ENCODE measurements at places on chromosomes 2 and 18.

- DNase-seq, result no peak
These were observed at the start of gene INHBB for GRCh38 chr2:120346026-120346666. INHBB (plus strand) TSS chr2:120346136; CDS start chr2:120346189, 53 bp downstream.

DNA sequence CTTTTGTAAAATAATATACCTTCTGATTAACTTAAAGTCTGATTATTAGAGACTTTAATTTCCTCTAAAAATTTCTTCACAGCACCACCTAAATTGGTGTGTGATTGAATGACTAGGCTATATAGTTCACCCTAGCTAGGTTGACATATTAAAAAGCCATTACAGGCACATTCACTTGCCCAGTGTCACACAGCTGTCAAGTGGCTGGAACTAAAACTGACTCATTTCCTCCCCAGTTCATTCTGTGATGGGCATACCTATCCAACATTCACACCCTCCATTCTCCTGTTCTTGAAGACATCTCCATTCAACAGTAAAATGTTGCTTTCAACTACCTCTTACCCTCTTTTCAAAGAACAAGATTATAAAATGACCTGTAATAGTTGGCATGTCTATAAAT, 334.5 kb downstream of the ARHGAP15 start:
- DNase-seq, result no peak

GRCh38 chr2:39947294-39948015, 168.4 kb upstream of the THUMPD2 start:
- no peak for DNase-seq

DNA sequence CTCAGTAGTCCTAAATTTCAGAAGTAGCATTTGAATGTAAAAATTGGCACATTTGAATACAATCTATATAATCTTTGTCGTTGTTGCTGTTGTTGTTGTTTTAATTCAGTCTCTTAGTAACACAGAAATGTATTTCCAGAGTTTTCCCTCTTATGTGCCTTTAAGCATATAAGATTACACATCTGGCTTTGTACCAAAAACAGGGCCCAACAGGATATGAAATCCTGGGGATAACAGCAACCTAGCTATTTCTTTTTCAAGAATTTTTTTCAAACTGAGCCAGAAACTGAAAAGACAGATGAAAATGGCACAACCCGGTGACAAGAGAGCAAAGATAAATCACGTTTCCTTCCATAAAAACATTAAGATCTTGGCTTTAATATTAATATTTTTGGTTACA, 906.7 kb downstream of the NRXN1 start:
- no peak for DNase-seq

- DNase-seq, result peak; percentile 56
These were observed 80.9 kb downstream of the ASAP2 start for GRCh38 chr2:9287400-9288045.

GRCh38 chr2:27627963-27628766, 647 bp downstream of the CCDC121 start:
- DNase-seq, result peak; percentile 64

GRCh38 chr18:44298566-44298965, 382.1 kb upstream of the SETBP1 start:
- no peak for DNase-seq

DNA sequence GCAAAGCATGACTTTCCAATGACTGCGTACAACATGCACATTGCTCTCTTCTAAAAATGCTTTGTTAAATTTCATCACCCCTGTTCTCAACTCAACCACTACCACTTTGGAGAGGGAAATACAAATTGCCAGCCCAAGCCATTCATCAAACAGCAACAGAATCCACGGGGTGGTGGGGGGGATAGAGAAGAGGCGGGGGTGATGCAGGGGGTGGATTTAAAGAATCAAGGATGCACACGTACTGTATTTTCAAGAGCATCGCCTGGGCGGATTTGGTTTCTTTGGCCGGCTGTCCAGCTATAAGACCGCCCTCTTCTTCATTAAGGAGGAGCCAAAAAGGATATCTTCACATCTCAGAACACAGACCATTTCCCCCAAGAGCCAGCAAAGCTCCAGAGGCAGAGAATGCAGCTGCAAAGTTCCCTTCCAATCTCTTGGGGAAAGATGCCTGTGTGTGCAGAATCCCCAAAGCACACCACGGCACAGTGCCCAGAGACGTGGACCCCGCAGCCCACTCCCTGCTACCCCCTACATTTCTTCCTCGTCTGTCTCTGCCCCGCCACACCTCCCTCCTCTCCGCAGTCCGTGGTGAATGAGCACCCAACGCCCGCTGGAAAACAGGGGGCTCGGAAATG, 977 bp downstream of the SLC8A1 start:
- DNase-seq, result peak; percentile 61

- DNase-seq, result no peak
These were observed 637.2 kb upstream of the ZEB2 start for GRCh38 chr2:145157036-145157675.

DNA sequence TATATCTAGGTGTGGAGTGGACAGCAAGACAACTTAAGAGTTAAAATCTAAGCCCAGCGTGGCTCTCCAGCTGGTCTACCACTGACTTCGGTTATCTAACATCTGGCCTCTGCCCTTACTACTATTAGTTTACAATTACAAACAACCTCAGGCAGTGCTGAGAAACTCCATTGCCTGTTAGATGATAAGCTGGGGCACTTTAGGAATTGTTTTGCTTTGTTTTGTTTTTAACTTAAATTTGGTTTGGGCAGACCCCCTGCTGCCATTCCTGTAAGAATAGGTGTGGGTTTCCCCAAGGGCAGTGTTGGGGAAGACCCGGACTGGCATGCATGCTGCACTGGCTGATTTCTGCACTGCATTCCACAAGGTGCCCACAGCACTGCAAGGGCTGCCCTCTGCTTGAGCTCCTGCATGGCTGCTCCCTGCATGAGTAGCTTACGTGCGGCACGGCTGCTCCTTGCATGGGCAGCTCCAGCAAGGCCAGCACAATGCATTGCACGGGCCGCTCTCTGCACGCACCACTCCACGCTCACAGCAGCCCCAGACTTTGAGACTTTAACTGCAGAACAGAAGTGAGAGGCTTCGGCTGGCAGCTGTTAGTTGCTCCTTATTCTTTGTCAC, 74.2 kb upstream of the SERTAD2 start:
- no peak for DNase-seq

GRCh38 chr2:178913049-178913441, 105.8 kb upstream of the TTN start:
- peak; percentile 68 for DNase-seq

GRCh38 chr2:222806526-222807137, 54.2 kb upstream of the ACSL3 start:
- no peak for DNase-seq

DNA sequence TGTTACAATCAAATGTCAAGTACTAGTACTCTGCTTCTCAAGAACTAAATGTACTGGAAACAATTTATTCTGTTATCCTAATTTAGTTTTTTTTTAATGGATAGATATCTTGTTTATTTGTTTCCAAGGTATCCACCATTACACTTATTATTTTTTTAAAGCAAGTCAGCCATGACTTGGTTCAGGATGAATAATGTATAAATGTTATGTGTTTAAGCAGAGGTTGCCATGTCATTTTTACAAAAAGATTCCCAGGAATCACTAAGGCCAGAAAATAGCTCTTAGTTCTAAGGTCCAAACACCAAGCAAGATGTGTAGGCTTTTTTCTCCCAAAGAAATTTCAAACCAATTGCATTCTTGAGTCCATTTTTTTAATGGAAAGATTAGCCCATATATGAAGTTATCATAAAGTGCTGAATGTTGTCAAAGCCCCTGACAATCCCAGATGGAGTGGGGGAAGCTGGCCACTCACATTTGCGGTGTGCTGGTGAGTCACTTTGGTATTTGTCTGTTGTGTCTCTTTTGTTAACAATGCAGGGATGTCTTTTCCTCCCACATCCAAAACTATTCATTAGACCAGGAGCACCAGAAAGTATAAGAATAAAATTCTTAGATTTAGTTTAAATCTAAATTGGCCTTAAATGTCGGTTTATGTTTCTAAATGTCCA, 158.9 kb downstream of the COL6A3 start:
- DNase-seq, result no peak

GRCh38 chr18:69383186-69383585, 17.5 kb upstream of the DOK6 start:
- DNase-seq, result no peak

- peak; percentile 76 for DNase-seq
These were observed 19.2 kb upstream of the IL36G start for GRCh38 chr2:112958428-112959108.

GRCh38 chr2:229612384-229612971, 101.9 kb downstream of the DNER start:
- no peak for DNase-seq
